ENCODE measurements at places on chromosomes 7 and 10.

DNA sequence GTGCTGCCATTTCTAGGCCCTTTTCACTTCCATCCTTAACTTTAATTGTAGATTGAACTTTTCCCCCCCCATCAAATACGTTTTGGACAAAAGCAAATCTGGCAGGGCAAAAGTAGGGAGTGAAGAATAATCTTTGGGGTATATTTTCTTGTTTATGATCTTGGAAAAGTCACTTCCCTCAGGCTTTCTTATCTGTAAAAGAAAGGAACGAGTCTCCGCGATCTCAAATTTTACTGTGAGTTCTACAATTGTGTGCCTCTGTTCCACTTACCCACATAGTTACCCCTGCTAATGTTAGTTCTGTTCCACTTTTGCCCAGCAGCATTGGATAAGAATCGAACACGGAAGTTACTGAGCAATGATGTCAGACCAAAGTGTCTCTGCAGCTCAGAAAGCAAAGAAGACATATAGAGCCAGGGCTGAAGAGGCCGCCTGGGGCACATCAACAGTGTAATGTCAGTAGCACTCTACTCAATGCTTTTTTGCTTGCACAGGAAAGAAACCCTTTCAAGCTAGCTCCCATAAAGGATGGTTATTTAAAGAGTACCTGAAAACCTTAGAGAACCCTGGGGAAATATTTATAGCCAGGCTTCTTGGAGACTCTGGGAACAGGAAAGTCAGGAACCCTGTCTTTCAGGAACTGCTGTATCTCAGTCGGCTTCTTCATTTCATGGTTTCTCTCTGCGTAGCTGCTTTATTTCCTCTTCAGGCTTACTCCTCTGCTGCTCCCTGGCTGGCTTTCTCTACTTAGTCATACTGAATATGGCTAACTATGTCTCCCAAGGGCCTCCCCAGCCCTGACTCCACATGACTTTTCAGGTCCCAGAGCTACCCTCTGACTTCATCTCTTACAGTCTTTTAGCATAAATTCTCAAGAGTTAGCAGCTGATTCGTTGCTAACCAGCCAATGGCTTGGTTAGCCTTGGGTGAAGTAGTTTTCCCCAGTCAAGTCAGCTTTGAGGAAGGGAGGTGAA, 123.7 kb upstream of the FAM3C start:
- no peak for DNase-seq

DNA sequence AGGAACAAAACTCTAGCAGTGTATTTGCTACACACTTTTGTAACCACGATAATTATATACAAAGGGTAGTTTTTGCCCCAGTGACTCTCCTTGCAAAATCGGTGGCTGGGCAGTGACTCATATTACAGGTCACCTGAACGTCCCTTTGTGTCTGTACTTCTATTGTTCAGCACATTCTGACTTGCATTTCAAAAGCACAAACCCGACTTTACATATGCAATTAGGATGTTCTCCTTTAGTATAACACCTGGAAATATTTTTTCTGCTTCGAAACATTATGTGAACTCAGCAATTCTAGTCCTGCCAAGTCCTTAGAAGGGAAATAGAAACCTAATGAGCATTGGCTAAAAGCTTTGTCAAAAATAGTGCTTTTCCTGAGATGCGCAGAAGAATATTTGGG, 6.0 kb downstream of the PRR15 start:
- no peak for DNase-seq

DNA sequence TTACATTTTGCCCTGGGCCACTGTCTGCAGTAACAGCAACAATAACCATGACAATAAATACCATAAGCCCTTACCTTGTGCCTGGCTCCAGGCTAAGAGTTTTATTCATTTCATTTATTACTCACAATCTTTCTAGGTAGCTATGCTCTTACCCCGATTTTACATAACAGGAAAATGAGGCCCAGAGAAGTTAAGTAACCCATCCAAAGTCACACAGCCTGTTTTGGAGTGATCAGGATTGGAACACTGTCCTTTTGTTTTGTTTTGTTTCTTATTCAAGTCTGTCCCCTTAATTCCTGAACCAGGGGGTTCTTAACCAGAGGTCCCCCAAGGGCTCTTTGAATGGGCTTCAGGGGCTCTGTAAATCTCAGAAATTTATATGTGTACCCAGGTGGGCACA, 4.2 kb upstream of the LBX1 start:
- no peak for DNase-seq

DNA sequence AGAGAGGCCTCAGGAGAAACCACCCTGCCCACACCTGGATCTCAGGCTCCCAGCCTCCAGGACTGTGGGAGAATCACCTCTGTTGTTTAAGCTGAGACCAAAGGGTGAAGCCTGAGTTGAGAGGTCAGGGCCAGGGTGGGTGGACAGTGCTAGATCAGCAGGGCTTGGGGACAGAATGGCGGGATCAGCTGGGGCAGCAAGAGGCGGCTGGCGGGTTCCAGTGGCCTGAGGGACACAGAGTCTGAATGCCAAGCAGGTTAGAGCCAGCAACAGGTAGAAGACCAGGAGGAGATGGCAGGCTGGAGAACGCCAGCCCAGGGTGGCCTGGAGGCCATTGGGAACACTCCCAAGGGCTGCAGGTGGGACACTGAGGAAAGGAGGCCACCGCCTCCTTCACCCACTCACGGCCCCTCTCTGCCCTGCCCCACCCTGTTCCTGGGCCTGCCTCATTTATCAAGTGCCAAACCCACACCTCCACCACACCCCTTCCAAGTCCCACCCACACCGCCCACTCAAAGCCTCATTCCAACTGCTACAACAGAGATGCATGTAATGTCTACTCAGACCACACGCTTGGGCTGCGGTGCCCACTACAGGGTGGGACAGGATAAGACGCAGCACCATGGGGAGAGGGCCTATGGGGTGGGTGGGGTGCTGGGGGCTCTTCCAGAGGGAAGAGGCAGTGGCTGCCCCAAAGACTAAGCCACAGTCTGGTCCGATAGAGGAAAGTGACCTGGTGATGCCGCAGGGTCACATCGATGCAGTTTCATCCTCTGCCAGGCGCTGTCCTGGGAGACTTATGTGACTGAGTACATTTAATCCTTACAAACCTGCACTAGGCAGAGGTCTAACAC, 173.9 kb downstream of the TNS3 start:
- DNase-seq, result no peak

DNA sequence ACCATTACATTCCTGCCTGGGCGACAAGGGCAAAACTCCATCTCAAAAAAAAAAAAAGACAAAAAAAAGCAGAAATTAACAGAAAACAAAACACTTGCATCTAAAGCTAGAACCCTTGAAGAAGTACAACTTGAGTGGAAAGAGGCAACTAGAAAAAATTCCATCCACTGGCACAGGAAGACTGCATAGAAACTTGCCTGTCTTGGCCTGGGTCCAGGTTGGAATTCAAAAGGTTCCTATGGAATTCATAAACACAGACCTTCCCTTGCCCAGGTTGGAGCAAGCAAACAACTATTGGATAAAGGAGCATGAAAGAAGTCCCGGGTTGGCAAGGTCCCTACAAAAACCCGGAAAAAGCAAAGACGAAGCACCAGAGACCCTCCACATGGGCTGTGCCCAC, 69.8 kb downstream of the CCDC71L start:
- no peak for DNase-seq

- DNase-seq, result no peak
These were observed 1.3 kb downstream of the ELN start for GRCh38 chr7:74029089-74029785.

DNA sequence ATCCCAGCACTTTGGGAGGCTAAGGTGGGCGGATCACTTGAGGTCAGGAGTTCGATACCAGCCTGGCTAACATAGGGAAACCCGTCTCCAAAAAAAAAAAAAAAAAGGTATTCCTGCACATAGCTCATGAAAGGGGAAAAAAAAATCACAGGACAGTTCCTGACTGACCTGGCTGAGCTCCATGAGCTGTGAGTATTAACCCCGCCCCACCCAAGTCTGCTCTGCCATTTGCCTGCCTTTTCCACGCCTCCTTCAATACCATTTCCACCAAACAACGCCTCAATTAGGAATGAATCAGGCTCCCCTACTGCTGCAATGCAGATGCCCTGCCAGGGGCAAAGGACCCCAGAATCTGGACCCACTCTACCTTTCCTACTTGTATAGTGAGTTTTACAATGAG, 55.0 kb downstream of the PDIA4 start:
- DNase-seq, result no peak
